ENCODE measurements at places on chromosomes 16 and 17. TPM values are rescaled to one million over a fixed set of nuclear protein-coding genes. Genes with fewer than 3 reads are reported as not detected.

Gene PPP1R27
- total RNA-seq = not detected

Gene FBRS
- total RNA-seq = 29.5 TPM

Gene AXIN2
- total RNA-seq = 28.5 TPM

Gene GAST
- not detected for total RNA-seq

Gene LRRC46
- not detected for total RNA-seq

Gene VTN
- 24.3 TPM for total RNA-seq

Gene CCL3
- total RNA-seq = 1.1 TPM

Gene SYCE1L
- total RNA-seq = 1.1 TPM

Gene SHISA9
- 0.31 TPM for total RNA-seq

Gene RGS11
- total RNA-seq = 14.8 TPM

Gene ACSM2A
- total RNA-seq = not detected

Gene KRTAP16-1
- total RNA-seq = not detected

Gene MMP25
- total RNA-seq = 1.5 TPM

Gene SHBG
- 0.85 TPM for total RNA-seq

Gene HGS
- 42.3 TPM for total RNA-seq

Gene KRT28
- not detected for total RNA-seq

Gene EXOC7
- total RNA-seq = 74.1 TPM

Gene GP1BA
- 0.13 TPM for total RNA-seq

Gene CRISPLD2
- 58.3 TPM for total RNA-seq
